Fibroblast of skin of left quadriceps (primary cell): ENCODE measurements at places on chromosomes 3 and 15.

DNA sequence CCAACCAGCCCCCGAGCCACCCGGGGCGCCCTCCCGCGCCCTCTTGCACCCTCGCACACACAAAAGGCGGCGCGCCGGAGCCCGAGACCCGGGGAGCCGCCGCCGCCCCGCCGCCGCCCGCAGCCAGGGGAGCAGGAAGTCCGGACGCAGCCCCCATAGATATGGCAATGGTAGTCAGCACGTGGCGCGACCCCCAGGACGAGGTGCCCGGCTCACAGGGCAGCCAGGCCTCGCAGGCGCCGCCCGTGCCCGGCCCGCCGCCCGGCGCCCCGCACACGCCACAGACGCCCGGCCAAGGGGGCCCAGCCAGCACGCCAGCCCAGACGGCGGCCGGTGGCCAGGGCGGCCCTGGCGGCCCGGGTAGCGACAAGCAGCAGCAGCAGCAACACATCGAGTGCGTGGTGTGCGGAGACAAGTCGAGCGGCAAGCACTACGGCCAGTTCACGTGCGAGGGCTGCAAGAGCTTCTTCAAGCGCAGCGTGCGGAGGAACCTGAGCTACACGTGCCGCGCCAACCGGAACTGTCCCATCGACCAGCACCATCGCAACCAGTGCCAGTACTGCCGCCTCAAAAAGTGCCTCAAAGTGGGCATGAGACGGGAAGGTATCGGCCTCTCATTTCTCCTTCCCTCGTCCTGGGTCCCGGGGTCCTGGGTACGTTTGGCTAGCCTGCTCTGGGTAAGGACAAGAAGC, 1.6 kb downstream of the NR2F2 start:
- no peak for DNase-seq

DNA sequence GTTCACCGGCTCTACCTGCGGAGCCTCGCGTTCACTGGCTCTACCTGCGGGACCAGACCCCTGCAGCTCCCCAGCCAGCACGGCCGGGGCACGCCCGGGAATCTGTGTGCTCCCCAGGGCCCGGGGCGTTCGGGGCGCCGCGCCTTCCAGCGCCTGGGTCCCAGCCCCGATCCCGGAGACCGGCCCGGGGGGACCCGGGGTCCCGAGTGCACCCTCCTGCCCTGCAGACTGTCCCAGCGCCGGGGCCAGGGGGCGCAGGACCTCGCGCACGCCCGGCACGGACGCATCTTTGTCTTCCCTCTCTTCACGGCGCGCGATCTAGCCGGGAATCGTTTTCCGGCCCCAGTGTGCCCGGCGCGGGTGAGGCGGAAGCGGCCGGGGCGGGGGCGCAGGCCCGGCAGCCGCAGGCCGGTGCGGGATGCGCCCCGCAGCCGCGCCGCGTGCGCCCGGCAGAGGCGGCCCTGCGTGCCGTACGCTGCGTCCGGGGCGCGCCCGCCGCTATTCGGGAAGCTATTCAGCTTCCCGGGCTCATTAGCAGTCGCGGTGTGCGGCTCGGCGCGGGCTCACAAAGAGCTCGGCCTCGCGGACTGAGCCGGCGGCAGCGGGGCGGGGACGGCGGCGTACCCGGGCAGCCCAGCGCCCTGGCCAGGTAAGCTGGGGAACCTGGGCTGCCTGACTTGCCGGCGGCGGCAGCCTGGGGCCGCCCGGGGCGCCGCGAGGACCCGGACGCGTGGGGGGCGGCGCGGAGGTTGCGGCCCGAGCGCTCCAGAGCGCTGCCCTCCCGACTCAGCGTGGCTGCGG, at the start of gene APBA2:
Gene APBA2 (plus strand): TSS at position 345 of the 801 bp plus-strand sequence. CDS start 167,911 bp downstream, outside the sequence.
- peak; percentile 16 for DNase-seq

DNA sequence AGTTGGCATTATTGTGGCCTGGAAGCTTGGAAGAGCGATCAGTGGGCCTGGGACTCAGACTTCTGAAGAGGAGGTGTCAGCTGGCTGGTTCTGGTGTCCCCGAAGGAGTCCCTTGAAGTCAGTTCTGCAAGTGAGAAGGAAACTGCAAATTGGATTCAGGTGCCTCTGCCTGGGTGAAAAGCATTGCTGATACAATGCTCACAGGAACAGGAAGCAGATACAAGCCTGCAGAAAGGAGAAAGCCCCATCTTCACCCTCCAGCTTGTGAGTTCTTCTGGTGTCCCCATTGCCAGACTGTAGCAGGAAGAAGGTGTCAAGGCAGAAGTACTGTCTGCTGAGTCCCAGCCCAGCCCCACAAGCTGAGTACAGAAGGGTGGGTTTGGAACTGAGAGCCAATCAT, 271.3 kb downstream of the PLOD2 start:
- no peak for DNase-seq

GRCh38 chr15:63605816-63606215, 8.6 kb downstream of the FBXL22 start:
- DNase-seq: no peak

DNA sequence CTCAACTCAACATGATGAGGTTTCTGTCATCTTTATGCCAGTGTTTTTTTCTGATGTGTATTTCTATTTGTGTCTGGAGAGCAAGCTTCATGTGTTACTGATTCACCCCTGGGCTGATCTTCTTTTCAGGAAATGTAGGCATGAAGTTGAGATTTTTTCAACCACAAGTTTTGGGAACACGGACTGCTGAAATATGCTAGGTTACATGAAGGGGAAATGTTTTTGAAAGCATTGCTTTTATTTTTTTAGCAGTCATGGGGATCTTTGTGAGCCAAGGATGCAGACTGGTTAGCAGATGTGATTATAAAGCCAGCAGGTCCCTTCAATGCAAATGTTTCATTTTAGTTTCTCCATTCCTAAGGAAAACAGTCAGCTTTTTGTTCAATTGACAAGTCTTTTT, 219.3 kb upstream of the COL8A1 start:
- DNase-seq: peak; percentile 85

DNA sequence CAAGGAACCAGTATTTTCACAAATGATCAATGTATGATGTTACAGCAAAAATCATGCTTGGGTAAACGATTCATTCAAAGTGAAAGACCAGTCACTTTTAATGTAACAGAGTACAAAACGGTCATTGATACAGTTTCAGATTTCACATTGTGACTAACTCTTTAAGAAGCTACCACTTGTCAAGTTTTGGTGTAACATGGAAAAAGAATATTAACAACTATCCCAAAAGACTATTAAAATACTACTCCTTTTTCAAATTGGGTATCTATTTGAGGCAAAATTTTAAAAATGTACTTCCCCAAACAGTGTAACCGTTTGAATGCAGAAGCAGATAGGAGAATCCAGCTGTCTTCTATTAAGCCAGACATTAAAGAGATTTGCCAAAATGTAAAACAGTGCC, 31.7 kb downstream of the AKAP13 start:
- DNase-seq: no peak

DNA sequence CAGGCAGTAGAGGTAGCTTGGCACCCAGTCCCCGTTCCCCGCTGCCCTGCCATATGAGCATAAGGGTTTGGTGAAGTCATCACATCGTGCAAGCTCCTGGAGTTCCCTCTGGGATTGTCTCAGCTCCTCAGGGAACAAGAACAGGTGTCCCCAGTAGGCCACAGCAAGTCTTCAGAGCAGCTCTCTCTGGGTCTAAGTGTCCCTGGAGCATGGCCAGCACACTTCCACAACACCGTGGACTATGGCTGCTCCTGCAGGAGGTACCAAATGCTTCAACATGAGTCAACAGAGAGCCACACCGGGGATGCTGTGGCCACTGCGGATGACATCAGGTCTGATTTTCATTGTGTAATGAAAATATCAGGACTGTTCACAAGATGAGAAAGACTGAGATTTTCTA, 23.1 kb downstream of the ABHD6 start:
- no peak for DNase-seq

- no peak for DNase-seq
These were observed 37.8 kb downstream of the IQGAP1 start for GRCh38 chr15:90425726-90426346.

- no peak for DNase-seq
These were observed at the start of gene COLQ for GRCh38 chr3:15521573-15521965. COLQ (minus strand) TSS chr3:15521706; CDS start chr3:15521625, 81 bp downstream.

DNA sequence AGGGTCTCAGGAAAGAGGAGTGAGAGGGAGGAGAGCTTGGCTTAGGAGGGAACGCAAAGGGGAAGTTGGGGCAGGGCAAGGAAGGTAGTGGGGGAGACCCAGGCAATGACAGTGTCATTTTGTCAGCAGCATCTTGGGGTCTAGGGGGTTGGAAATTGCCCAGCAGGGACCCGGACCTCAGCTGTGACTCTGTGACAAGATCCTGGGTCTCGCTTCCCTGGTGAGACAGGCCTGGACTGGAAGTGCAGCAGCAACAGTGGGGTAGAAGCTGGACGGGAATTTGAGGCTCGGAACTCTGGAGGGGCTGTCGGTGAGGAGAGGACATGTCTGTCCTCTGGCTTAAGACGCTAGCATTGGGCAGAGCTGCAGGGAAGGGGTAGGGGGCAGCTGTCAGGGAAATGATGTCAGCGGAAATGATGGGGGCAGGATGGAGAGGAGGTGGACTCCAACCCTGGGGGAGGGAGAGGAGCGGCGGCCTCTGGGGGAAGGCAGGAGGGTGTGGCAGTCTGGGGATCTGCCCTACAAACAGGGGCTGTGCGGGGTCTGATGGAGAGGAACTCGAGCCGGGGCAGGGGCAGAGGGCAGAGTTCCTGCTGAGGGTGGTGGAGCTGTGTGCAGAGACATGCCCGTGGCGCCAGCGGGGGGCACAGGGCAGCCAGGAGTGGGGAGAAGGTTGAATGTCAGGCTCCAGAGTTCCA, 12.3 kb downstream of the ANPEP start:
- no peak for DNase-seq

DNA sequence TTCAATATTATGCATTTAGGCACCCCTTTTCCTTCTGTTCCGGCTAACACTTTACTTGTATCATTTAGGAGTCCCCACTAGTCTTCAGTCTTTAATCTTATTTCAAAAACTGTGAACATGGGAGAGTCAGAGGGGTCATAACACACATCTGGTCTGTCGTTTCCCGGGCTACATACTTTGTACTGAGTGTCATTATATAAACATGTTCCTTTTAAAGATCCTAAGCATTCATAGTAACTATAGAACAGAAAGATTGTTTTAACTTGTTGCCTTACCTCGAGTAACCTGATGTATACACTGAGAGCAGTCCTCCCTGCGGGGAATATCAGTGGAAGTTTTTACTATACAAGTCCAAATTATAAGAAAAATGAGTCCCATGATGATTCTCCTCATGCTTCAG, 78.2 kb upstream of the VEPH1 start:
- no peak for DNase-seq

- DNase-seq: no peak
These were observed 175.8 kb downstream of the EPHB1 start for GRCh38 chr3:134970895-134971294.

DNA sequence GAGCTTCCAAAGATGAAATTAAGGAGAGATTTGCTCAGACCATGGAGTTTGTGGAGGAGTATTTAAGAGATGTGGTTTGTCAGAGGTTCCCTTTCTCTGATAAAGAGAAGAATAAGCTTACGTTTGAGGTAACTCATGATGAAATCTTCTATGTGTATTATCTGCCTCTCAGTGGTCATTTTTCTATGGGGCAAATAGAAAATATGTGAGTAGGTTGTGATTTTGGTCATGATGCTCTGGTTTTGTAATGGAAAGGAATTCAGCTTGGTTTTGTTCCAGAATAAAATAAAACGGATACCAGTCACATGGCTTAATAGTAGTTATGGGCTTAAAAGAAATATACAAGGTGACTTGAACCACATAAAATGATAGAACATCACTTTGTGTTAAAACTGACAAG, 181.1 kb downstream of the ITPR1 start:
- no peak for DNase-seq

DNA sequence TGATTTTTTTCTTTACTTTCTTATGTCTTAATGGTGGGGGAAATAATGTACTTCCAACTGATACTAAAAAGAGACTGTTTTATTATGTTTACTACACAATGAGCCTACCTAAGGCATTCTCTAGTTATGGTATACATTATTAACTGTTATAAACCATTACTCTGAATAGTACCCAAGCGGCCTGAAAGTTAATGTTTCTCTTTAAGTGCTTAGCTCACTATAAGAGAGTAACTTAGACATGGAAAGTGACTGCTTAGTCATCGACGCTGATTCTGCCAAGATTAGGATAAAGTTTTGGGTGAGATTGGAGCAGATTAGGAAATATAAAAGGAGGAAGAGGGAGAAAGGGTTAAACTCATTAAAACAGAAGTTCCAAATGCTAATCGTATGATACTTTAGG, 365.0 kb downstream of the NLGN1 start:
- no peak for DNase-seq
